ENCODE measurements at places on chromosomes 7 and 10.

DNA sequence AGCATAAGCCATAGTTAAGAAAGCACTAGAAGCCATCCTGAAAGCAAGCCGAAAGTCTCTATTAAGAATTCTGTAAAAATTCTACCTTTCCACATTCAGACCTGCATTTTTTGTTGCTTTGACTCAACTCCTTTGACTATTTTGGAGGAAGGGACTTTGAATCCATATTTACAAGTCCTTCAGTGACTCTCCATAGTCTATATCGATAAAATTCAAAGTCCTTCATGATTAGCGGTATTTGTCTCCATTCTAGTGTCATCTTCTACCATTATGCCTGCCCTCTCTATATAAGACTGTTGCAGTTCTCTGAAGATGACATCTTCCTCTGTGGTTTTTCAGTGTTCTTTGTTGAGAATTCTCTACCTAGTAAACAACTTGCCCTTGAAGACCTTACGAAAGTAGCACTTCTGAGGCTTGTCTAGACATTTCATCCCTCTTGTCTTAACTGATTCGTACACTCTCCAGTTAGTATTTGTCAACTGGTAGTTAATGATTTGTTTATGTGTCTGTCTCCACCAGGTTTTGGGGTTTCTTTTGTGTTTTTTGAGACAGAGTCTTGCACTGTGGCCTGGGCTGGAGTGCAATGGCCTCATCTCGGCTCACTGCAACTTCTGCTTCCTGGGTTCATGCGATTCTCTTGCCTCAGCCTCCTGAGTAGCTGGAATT, 1.7 kb downstream of the CCSER2 start:
- DNase-seq: no peak

GRCh38 chr7:41698726-41699125, 4.2 kb downstream of the INHBA start:
- no peak for DNase-seq

DNA sequence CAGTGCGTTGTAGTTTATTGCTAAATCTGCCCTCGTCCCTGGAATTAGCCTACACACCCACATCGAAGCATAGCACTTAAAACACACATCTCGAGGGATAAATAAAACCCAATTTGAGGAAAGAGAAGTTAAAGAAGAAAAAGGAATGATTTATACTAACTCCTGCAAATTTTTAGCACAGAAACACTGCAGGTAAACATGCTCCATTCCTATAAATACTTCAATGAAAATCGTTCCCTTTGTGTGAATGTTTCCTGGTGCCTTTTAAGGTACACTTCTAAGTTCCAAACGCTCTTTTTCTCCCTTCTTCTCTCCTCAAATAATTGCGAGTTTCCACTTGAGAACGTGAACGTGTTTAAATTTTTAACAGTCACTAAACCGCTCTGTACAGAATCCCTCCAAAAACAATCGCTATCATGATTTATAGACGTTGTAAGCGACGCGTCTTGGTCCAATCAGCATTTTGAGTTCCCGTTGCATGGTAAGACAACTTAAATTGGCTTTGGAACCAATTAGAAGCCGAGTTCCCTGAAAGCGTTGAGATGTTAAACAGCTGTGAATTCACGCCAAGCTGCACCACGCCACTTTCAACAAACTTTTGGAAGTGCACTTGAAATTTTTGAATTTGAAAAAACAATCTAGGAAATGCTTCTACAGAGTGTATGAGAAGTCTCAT, 12.5 kb upstream of the EBLN1 start:
- DNase-seq: no peak

DNA sequence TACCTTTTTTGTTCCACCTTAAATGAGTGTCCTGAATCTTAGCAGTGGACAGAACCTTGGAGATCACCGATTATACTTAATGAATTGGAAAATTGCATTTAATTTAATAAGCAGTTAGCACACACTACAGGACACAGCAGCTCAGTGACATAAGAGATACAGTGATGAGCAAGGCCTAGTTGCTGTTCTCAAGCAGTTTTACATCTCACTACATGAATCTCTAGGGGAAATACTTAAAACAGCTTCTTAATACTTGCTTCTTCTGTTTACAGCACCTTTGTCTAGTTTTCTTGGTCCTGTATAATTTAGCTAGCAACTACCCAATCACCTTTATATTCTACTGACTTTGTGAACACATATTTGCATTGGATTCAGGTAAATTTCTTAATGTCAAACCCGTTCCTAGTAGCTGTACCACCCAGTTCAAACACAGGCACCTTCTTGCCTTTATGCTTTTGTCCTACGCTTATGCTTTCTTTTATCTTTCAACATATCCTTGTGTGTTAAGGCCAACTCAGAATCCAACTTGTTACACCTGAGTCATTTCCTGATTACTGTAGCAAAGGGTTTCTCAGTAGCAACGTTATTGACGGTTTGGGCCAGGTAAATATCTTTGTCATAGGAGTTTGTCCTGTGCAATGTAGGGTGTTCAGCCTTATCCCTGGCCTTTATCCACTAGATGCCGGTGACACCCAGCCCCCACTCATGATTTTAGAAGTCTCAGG, 1.8 kb downstream of the STAM start:
- no peak for DNase-seq

DNA sequence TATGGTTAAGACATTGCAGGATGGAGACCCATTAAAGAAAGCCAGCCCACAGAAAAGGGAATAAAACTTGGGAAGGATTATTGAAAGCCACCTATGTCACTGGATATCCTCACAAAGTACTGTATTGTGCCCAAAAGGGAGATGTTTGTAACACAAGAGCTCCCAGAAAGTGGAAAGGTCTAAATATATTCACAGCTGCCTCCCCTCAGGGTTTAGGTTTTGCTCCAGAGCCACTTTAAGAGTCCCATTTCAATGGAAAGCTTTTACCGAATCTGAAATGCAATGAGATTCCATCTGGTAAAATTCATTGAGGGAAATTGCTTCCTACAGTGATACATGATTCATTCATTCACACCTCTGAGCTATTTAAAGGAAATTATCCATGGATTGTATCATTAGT, 176.4 kb downstream of the XPNPEP1 start:
- no peak for DNase-seq

DNA sequence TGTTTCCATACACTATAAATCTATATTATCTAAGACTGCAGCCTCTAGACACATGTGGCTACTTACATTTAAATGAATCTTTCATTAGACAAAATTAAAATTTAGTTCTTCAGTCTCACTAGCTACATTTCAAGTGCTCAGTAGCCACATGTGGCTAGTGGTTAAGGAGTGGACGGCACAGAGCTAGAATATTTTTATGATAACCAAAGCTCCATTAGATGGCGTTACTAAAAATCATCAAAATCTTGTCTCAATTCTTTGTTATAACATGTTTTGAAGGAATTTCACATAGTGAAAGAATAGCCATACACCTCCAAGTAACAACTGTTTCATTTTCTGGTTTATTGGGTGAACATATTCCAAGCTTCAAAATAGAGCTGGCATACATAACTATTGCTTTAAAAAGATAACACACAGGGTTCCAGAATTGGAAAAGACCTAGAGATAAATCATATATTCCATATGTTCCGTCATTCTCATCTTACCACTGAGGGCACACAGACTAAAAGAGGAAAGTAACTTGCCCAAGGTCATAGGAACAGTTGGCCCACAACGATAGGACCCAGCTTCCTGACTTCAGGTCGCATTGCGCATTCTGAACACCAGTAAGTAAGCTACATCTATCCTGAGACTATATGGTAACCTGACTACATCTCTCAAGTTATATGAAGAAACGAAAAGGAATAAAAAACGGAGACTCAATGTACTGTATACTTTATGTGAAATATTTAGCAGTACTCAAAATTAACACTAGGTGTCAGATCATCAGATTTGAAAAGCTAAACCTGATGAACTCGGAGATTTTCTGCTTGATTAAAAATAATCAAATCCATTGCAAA, 66.6 kb downstream of the CAV1 start:
- DNase-seq: no peak

DNA sequence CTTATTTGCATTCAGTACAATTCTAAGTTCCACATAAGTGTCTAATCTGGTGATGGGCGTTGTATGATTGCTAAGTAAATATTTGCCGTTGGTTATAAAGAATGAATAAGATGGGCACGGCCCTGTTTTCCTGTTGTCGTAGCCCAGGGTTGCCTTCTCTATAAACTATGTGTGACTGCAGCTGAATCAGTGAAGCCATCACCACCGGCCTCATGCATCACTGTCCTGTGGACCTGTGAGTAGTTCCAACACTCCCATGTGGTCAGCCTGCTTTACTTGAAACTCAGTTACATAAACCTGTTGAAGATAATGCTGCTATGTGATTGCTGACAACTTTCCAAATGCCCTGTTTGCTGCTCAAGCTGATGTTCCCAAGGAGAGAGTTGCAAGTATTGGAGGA, 21.6 kb upstream of the KLF6 start:
- no peak for DNase-seq

DNA sequence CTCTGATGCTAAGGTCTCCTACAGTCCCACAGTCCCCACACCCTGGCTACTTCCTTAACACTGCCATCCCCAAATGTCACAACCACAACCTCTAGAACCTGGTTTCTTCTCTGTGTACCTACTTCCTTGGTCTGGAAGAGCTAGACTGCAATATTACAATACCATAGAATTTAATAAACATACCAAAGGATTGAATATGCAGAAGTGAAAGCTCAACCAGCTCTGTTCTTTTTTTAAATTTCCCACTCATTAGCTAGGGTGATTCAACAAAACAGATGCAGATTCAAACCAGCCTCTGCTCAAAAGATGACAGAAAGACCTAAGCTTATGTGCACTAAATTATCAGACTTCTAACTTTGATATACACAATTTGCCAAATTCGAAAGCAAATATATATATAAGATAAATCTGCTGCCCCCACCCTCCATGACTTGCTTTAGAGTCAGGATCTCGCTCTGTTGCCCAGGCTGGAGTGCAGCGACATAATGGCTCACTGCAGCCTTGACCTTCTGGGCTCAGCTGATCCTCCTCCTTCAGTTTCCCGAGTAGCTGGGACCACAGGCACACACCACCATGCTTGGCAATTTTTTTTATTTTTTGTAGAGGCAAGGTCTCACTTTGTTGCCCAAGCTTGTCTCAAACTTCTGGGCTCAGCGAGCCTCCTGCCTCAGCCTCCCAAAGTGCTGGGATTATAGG, 212.6 kb downstream of the CHCHD3 start:
- no peak for DNase-seq

DNA sequence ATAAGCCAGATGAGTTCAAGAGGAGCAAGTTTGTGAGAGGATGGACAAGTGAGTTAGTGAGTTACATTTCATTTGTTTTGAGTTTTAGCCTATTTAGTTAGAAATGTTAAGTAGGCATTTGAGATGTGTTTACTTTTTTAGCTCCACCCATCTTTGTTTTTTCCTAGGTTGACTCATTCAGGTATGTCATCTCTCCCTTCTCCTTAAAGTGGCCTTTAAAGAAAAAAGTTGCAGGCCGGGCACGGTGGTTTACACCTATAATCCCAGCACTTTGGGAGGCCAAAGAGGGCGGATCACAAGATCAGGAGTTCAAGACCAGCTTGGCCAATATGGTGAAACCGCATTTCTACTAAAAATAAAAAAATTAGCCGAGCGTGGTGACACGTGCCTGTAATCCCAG, 71.2 kb downstream of the BMPR1A start:
- DNase-seq: no peak

DNA sequence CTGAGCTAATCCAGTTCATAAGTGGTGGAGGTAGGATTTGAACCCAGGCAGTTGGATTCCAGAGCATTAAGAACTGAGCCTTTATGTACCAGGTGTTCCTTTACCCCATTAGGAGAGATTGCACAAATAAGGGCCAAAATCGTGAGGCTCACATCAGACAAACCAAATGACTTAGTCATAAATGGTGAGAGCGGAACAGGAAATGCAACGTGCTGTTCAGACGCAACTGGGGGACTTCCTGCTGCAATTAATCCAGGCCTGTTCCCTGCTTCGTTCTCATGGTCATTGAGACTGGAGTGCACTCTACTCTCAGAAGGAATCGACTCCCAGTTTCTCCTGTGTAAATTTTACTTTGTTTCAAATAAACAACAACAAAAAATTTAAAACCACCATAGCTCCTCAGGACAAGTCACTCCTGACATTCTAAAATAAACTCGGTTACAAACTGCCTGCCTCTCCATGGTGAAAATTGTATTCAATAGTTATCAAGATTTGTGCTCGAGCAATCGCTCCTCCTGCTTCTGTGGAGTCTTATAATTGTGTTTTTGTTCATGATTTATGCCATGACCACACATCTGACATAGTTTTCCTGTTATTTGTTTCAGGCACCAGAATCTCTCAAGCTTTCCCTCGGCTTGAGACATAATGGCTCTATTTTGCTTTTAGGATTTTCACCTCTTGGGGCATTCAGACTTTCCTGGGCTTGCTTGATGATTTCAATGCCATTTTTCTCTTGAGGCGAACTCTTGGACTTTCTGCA, 115.3 kb upstream of the BMPER start:
- no peak for DNase-seq

DNA sequence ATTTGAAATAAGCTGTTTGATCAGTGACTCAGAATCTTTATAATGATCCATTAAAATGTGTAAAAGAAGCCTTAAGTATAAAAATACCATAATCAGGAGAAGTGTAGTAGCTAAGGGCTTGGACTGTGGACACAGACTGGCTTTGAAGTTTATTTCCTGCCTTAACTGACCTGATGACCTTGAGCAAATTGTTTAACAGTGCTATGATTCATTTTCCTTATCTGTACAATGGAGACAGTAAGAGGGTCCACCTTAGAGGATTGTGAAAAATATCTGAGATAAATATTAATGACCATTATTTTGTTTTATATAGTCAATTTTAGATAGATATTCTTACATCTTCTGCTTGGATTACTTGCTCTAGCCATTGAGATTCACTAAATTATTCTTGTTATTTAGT, 13.3 kb upstream of the RPA3 start:
- no peak for DNase-seq

DNA sequence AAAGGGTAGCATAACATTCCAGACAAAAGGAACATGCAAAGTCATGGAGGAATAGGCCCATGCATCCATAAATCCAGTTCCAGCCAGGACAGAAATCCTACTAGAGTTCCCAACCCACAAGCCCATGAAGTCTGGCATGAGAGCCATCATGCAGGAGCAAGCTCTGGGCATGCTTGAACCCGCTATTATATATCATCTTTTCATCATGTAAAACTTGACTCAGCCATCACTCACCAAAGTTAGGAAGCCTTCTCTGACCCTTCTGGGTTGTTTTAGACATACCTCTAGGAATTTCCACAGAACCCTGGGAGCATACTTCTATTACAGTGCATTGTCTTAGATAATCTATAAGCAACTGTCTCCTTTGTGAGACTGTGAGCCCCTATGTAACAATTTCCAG, 293.0 kb upstream of the NPSR1 start:
- no peak for DNase-seq

DNA sequence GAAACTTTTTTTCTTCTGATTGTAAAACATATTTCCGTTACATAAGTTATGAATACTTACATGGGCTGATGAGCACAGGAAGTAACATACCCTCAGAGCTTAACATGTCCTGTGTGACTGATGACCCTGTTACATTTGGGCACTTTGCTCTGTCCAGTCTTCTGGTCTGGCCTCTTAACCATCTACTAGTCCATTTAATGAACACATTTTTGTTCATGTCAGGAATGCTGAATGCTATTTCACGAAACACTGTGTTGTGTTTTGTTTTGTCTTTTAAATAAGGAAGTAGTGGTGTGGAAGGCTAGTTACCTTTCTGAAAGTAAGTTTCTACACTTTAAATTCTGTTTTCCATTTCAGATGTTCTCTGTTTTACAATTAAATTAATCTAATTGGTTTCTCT, 77.7 kb downstream of the RBM33 start:
- DNase-seq: no peak
